Epithelial cell of proximal tubule (primary cell): ENCODE measurements at places on chromosomes 3 and 15. TPM values are rescaled to one million over a fixed set of nuclear protein-coding genes. Genes with fewer than 3 reads are reported as not detected.
A peak's percentile ranks its signal among the peaks of the same experiment; 100 is the strongest.

DNA sequence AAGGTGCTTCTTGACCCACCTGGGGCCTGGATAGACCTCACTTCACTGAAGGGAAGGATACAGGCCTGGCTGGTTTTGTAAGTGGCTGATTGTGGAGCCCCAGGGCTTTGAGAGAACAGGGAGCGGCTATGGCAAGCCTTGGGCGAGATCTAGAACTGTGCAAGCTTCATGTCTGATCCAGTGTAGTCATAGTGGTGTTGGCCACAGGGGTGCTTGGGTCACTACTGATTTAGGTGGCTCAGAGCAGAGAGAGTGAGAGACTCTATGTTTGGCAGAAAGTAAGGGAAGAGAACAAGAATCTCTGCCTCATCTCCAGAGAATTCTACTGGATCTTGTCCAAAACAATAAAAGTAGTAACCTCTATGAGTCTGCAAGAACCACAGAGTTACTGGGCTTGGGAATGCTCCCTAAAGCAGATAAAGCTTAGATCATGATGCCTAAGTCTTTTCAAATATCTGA lies 394.2 kb upstream of the EPHA3 start:
- DNase-seq = no peak

DNA sequence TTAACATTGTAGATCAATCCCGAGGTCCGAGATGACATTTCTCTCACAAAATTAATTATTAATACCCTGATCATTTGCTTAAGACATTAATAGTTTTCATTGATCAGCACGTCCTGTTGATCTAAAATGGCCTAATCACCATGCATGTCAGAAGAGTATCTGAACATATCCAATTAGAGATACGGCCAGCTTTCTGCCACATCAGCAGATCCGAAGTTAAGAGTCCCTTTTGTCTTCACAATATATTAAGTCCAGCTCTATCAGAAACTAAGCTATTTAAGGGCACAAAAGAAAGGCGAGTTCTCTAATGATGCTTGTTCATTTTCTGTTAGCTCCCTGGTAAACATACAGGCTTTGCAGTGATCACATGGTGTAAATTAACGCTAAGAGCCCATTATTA lies 470.3 kb downstream of the CNTN4 start:
- DNase-seq = no peak

DNA sequence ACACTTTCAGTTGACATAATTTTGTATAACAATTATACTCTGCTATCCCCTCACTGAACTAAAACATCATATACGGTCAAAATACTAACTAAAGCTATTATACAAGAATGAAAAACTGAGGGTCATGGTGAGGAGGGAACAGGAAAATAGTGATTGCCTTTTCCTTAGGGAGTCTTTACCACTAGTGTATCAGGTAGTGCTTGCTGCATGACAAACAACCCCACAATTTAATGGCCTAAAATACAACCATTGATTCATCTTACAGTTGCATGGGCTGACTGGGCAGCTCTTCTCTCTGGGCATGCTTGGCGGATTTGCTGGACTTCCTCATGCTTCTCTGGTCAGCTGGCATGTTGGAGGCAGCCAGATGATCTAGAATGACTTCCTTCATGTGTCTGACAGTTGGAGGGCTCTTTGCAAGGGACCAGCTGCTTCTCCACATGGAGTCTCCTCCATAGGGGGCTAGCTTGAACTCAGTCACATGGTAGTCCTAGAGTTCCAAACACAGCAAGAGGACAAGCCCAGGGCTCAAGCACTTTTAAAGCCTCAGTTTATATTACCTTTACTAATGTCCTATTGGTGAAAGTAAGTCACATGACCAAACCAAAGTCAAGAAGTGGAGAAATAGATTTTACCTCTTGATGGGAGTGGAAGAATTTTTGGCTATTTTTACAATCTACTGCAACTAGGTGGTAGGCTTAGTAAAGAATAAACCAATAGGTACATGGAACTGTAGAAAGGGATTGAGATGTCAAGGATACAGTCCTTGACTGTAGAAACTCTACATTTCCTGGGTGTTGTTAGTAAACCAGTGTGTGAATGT lies 18.8 kb downstream of the THAP10 start:
- DNase-seq = no peak

- DNase-seq = no peak
Observed at GRCh38 chr3:32569540-32570420, 878 bp downstream of the DYNC1LI1 start.

- DNase-seq = no peak
Observed at GRCh38 chr3:171353423-171353822, 106.8 kb downstream of the TNIK start.

DNA sequence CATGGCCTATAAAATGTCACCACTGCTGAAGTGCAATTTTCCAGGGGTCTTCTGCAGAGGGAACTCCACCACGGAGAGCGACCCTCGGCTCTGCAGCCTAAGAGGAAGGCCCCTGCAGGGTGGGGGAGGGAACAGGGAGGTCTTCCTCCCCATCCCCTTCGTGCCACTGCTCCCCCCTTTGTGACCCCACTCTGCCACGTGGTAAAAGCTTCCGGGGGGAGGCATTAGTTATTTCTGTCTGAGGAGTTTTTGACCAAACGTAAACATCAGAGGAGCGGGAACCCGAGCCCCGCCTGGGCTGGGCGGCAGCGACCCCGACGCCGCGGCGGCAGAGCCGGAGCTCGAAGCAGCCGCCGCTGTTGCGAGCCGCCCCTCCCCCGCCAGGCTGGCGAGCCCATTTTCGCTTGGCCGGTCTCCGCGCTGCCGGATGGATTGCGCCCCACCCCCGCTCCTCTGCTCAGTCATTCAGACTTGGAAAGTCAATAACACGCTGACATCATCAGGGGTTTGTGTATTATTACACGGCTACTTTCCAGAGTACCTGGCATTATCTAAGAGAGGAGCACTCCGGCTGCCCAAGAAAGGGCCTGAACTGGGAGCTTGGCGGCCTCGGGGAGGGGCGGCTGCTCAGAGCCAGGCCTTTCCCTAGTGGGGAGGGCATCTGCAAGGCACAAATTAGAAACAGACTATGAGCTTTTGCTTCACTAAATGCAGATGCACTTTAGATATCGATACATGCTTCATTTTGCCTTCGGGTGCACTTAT lies 162.5 kb upstream of the TBL1XR1 start:
- peak; percentile 99 for DNase-seq

- no peak for DNase-seq
Observed at GRCh38 chr3:5275529-5275928, 88.0 kb downstream of the EDEM1 start.

GRCh38 chr3:44665173-44665572 lies 16.6 kb downstream of the ZNF35 start:
- no peak for DNase-seq

DNA sequence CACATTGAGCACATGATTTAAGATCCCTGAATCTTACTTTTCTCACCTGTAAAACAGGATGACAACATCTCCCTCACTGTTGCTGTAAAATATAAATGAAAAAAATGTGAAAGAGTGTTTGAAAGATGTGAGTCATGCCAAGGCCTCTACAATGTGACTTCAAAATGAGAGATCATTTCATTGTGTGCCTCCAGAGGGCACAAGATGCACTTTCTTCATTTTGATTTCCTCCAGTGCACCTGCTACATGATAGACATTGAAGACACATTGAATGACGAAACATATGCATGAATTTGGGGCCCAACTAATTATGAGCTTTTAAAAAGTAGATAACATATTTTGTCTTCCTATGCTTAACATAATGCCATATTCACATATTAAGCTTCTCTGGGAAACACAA lies 170.3 kb downstream of the MOBP start:
- peak; percentile 39 for DNase-seq

DNA sequence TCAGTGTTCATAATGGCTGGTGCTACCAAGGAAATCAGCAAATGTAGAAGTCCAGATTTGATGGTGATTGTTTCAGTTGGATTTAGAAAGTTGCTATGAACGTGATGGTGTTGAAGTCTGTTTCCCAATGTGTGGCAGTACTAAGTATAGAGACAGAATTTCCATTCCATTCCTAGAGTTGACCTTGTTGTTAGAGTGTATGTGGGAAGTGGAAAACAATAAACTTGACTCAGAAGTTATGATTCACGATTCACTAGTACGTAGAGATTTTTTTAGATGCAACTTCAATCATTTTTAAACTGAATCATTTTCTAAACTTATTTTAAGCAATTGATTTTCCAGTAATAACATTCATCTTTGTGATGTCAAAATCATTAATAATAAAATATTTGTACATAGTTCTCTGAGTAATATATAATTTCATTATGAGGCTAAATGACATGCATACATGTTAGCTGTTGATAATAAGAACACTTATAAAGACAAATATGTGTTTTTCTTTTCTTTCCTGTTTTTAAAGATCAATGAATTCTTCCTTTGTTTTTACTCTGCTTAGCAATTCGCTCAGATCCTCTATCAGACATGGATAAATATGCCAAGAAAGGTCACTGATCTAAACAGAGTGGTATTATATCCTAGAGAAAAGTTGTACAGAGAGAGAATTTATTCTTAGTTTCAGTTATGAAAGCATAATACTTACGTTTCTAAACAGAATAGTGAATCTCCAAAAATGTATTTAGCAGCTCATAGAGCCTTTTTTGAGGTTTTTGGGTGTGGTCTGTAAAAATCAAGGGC lies 108.8 kb upstream of the GPR149 start:
- no peak for DNase-seq

- no peak for DNase-seq
Observed at GRCh38 chr3:177889652-177890358, 646.4 kb upstream of the KCNMB2 start.

DNA sequence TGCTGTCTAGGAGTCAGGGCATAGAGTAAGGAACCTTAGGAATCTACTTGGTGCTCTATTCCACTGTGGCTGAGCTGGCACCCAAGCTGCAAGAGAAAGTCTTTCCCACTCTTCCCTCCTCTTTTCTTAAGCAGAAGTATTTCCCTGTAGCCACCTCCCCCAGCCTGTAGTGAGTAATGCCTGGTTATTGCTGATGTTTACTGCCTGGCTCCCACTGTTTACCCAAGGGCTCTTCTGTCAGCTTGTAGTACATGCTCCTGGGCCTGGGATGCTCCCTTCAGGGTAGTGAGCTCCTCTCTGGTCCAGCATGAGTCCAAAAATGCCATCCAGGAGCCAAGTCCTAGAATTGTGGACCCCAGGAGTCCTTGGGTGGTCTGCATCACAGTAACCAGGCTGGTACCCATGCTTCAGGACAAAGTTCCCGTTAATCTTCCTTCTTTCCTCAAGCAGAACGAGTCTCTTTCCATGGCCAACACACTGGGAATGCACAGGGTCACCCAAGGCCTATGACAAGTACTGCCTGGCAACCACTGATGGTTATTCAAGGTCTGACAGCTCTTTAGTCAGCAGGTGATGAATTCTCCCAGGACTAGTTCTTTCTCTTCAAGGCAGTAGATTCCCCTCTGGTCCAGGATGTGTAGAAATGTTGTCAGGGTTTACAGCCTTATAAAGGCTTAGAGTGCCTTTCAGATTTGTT lies 17.6 kb downstream of the GALK2 start:
- DNase-seq = peak; percentile 32

DNA sequence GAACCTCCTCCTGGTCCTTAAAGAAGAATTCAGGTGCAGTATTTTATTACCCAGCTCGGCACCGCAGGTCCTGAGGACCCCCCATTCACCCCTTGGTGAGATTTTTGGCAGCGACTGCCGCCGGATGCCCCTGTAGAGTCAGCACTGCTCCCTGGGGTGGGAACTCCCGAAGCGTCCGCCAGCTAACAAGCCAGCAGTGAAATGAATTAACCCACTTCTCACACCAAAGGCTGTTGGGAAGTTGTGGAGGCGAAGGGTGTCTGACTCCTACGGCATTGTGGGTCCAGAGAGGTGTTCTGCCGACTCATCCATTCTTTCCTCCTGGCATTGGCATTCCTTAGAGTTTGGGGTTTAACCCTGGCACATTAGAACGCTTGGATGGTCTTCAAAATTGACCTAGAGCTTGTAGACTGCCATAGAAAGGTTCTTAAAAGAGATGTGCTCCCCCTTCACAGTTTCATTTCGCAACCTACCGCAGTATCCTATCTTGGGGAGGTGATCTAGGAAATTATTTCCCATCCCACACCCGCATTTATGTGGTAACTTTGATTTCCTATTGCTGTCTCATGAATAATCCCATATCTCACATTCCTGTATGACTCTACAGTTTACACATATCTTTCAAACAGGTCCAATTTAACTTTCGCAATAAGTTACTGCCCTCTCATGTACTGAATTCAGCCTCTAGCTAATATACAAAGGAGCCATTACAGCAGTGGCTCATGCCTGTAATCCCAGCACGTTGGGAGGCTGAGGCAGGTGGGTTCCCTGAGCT lies 879 bp upstream of the EIF5A2 start:
- peak; percentile 19 for DNase-seq

GRCh38 chr3:11564577-11565001 lies 79.1 kb downstream of the VGLL4 start:
- no peak for DNase-seq

- no peak for DNase-seq
Observed at GRCh38 chr15:93066834-93067648, 22.0 kb downstream of the RGMA start.

DNA sequence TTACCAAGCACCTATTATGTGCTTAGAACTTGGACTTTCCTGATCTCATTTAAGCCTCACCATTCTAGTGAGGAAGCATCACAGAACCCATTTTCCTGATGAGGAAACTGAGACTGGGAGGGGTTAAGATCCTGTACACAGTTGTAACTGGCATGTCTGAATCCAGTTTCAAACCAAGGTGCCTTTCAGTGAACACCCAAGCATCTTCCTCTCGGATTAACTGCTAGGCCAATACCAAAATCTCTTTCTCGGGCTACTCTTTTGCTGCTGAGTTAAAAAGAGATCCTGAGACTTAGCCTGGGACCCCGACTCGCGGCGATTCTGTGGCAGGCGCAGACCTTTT lies 578 bp upstream of the CEMIP start:
- DNase-seq = no peak

DNA sequence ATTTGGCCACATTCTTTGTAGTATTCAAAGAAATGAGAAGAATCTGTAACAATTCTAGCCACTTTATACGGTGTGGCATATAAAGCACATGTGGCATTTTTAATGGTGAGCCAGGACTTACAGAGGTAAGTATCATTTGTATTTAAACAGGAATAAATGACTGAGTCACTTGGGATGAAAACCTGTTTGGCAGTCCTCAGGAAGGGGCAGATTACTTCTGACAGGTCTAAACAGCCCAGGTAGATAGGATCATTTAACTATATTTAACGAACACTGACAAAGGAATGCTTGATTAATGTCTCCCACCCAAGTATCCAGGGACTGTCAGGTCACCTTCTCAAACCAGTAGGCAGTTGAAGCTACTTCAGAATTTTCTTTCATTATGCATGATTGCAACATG lies 241.5 kb upstream of the SATB1 start:
- DNase-seq = no peak

The LRRN1 gene
- total RNA-seq = 2.6 and 4.9 TPM in 2 replicates

The DNAH12 gene
- total RNA-seq = not detected in 2 replicates

The SPTSSB gene
- 0.22 TPM in 1 of 2 replicates, not detected in the other for total RNA-seq

The GOLGA6A gene
- total RNA-seq = not detected in 2 replicates

The ENTPD3 gene
- 0.43 and 0.46 TPM in 2 replicates for total RNA-seq

The XCR1 gene
- not detected in 2 replicates for total RNA-seq

The HGD gene
- 5.9 and 18.1 TPM in 2 replicates for total RNA-seq

The NPAP1 gene
- 0.07 TPM in 1 of 2 replicates, not detected in the other for total RNA-seq

The MCTP2 gene
- 5.0 and 7.5 TPM in 2 replicates for total RNA-seq

The LMCD1 gene
- 69.0 and 70.2 TPM in 2 replicates for total RNA-seq

The PRTG gene
- total RNA-seq = 4.4 and 10.1 TPM in 2 replicates
